CD4-positive, alpha-beta T cell treated with Interferon alpha-2 for 1 hour (primary cell): ENCODE measurements at places on chromosomes 13 and 19.

DNA sequence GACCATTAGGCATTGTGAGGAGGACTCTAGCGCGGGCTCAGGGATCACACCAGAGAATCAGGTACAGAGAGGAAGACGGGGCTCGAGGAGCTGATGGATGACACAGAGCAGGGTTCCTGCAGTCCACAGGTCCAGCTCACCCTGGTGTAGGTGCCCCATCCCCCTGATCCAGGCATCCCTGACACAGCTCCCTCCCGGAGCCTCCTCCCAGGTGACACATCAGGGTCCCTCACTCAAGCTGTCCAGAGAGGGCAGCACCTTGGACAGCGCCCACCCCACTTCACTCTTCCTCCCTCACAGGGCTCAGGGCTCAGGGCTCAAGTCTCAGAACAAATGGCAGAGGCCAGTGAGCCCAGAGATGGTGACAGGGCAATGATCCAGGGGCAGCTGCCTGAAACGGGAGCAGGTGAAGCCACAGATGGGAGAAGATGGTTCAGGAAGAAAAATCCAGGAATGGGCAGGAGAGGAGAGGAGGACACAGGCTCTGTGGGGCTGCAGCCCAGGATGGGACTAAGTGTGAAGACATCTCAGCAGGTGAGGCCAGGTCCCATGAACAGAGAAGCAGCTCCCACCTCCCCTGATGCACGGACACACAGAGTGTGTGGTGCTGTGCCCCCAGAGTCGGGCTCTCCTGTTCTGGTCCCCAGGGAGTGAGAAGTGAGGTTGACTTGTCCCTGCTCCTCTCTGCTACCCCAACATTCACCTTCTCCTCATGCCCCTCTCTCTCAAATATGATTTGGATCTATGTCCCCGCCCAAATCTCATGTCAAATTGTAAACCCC lies 2.8 kb upstream of the CEACAM5 start:
- DNase-seq = no peak

GRCh38 chr19:54431255-54431838 lies 16.1 kb downstream of the TTYH1 start:
- no peak for DNase-seq

DNA sequence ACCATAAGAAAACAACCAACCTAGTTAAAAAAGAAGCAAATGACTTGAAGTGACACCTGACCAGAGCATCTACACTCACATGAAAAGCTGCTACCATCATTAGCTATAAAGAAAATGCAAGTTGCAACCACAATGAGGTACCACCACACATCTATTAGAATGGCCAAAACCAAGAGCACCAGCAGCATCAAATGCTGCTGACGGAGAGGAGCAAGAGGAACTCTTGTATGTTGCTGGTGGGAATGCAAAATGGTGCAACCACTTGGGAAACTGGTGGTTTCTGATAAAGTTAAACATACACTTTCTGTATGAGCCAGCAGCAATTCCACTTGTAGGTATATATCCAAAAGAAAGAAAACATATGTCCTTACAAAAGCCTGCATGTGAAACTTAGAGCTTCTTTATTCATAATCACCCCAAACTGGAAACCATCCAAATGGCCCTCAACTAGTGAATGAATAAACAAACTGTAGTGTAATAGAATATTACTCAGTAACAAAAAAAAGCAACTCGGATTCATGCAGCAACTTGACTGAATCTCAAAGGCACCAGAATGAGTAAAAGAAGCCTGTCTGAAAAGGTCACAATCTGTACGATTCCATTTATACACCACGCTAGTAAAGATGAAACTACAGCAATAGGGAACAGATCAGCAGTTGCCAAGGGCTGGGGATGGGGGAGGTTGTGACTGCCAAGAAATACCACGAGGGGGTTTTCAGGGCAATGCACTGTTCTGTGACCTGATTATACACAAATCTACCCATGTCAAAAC lies 60.9 kb upstream of the RANBP3 start:
- no peak for DNase-seq

DNA sequence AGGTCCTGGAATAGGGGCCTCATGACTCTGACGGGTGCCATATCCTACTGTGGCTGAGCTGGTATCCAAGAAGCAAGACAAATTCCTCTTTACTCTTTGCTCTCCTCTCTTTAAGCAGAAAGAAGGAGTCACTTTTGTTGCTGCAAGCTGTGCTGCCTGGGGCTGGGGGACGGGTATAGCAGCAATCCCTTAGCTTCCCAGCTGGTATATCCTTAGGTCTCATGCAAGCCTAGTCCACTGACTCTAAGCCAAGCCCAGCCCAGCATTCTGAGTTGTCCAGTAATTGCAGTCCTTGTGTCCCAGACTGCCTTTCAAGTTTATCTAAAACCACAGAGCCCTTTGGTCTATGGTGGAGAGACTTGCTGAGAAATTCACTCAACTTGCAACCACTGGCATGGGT lies 893.0 kb upstream of the PRR20A start:
- no peak for DNase-seq

DNA sequence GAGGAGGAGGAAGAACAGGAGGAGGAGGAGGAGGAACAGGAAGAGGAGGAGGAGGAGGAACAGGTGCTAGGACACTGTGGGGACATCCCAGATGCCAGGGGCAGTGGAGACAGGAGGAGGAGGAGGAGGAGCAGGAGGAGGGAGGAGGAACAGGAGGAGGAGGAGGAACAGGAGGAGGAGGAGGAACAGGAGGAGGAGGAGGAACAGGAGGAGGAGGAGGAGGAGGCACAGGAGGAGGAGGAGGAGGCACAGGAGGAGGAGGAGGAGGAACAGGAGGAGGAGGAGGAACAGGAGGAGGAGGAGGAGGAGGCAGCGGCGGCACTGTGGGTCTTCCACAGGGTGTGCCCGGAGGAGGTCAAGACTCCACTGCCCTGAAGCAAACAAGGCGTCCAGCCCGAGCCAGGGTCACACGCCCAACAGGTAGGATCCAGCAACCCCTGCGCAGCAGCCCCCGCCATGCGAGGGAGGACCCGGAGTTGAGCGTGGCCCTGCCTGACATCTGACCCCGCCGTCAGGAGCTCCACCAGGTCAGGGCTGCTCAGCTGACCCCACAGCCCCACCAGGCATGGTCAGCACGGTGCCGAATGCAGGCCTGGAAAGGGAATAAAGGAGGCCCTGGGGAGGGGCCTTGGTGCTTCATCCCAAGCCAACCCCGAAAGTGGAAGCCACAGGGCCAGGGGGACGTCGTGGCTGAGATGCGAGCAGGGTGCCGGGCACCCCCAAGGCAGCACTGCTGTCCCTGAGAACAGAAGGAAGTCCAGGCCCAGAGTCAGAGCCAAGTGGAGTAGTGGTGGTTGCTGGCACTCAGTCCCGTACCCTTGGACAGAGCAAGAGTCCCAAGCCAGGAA lies 9.2 kb downstream of the SBNO2 start:
- DNase-seq = no peak

DNA sequence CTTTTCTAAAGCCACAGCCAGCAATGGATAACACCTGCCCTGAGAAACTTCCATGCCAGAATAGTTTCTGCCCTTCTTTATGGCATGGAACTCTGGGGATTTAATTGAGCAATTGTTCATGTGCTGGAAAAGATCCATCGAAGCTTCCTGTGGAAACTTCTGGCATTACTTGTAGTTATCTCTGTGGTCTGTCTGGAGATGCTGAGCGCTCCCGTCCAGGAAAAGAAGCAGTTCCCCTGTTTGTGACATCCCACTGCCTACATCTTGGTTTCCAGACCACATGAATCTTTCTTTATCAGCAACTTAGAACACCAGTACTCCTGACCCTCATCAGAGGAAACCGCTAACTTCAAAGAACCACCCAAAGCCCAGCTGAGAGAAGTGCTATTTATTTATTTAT lies 24.6 kb downstream of the FLT1 start:
- DNase-seq = no peak

GRCh38 chr13:51636349-51636890 lies 52.2 kb downstream of the WDFY2 start:
- no peak for DNase-seq

- DNase-seq = no peak
Measured at GRCh38 chr13:51211910-51212309, 10.3 kb upstream of the FAM124A start.

DNA sequence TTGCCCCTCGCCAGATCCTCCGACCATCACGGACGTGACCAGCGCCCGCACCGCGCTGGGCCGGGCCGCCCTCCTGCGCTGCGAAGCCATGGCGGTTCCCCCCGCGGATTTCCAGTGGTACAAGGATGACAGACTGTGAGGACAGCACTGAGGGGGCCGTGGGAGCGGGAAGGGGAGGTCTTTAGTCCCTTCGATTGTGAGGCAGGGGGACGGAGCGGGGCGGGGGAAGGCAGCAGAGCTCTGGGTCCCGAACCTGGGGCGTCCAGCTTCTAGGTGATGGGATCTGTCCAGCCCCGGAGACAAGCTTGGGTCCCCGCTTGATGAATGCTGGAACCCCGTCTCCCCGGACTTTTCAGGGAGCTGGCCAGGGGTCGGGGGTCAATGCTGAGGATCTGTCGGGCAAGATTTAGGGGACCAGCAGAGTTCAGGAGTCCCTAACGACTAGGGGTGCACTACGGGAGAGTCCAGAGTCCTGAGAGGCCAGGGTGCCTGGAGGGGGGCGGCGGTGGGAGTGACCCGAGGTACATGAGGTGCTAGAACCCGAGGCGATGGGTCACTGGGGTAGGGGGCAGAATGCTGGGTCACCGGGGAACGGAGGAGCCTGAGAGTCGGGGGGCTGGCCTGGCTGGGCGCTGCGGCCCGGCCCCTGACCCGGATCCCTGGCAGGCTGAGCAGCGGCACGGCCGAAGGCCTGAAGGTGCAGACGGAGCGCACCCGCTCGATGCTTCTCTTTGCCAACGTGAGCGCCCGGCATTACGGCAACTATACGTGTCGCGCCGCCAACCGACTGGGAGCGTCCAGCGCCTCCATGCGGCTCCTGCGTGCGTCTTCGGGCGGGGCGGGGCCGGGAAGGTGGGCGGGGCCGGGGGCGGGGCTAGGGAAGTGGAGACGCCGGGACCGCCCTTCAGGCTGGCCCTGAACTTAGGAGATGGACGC lies 14.6 kb downstream of the VSIG10L start:
- DNase-seq = peak; percentile 43

- DNase-seq = peak; percentile 90
Measured at GRCh38 chr19:49808711-49809159, 4.4 kb downstream of the FUZ start.
